ENCODE measurements at places on chromosomes 16 and 17. TPM values are rescaled to one million over a fixed set of nuclear protein-coding genes. Genes with fewer than 3 reads are reported as not detected.

DNA sequence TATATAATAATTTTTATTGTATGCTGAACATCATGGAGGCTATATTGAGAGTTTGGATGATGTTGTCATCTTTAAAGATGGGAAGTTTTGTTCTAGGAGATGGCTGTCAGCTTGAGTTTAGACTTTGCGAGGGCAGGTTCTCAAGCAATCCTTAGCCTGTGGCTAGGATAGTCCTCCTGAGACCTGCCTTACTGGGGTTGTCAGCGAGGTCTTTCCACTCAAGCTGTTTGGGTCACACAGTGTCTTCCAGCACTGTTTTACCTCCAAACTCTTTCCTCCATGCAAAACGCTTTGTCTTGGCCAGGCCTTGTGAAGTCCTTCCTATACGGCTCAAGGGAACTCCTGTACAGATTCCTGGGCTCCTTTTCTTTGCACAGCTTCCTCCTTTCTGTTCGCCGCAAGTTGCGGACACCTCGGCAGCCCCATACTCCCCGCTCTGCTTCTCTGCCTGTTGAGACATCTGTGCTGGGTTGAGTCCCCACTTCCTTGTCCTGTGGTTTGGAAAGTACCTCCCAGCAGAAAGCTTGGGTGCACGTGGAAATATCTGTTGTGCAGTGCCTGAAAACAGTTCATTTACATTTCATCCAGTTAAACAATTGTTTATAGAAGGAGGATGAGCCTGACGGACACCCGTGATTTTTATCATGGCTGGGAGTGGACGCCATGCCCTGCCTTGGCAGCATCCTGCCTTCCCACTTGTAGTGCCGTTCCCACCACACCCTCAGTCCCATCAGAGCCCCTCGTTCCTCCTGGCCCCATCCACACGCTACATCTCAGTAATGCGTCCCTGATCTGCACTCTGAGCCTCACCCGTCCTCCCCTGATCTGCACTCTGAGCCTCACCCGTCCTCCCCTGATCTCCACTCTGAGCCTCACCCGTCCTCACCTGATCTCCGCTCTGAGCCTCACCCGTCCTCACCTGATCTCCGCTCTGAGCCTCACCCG lies 55.0 kb upstream of the CBFA2T3 start:
- no peak overlapping the region for H3K27ac ChIP-seq
- no peaks in the 10 kb centered on the region for H3K36me3 ChIP-seq
- no peaks in the 10 kb centered on the region for H3K4me1 ChIP-seq
- H3K4me3 ChIP-seq = no peak overlapping the region
- DNase-seq = no peak
- H3K27me3 ChIP-seq = no peaks in the 10 kb centered on the region

Gene SLC7A6OS
- 15.6 TPM for total RNA-seq

Gene ASGR1
- 1.9 TPM for total RNA-seq

GRCh38 chr17:17508646-17509591 lies 12.7 kb upstream of the RASD1 start:
- H3K4me3 ChIP-seq = no peak overlapping the region
- H3K36me3 ChIP-seq = no peaks in the 10 kb centered on the region
- no peak for DNase-seq
- no peak overlapping the region for H3K27ac ChIP-seq

Gene MYADML2
- not detected for total RNA-seq

GRCh38 chr16:88768071-88768783 lies 16.8 kb downstream of the PIEZO1 start:
- H3K4me1 ChIP-seq = peaks cover 48% of the 10 kb centered on the region
- H3K4me3 ChIP-seq = peak overlapping the region; percentile 20
- H3K27ac ChIP-seq = no peak overlapping the region
- no peaks in the 10 kb centered on the region for H3K36me3 ChIP-seq
- H3K27me3 ChIP-seq = no peaks in the 10 kb centered on the region

GRCh38 chr16:66207139-66207882 lies 159.2 kb upstream of the CDH5 start:
- H3K36me3 ChIP-seq = no peaks in the 10 kb centered on the region
- H3K27ac ChIP-seq = no peak overlapping the region
- H3K4me1 ChIP-seq = no peaks in the 10 kb centered on the region
- no peak for DNase-seq

DNA sequence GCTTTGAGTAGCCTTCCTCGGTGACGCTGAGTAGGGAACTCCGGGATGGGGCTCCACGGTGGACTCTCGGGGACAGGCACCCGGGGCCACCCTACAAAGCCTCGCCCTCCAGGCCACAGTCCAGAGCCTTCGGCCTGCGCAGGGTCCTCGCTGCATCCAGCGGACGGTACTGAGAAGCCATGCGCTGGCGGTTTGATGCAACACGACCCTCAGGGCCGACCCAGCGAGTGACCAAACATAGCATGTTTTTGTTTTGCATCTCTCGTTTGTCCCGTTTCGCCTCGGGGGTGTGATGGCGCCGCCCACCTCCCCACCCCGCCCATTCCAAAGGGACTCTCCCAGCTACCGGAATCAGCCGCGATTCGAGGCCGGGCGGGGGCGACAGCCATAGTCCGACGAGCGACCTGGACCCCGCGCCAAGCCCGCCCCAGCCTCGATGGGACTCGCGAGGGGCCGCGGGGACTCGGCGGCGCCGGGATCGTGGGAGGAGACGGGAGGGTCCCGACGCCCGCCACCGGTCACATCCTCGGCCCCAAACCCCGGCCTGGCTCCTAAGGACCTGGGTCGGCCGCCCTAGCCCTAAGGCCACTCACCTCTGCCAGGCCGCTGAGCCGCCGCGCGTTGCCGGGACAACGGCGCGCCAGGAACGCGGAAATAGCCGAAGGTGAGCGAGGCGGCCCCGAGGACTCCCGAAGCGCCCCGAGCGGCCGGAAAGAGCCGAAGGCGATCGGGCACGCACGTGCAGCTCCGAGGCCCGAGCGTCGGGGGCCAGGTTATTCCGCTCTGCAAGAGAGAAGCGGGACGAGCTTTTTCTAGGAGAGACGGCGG lies 1.6 kb downstream of the IFT140 start:
- H3K4me1 ChIP-seq = peaks cover 30% of the 10 kb centered on the region
- DNase-seq = peak; percentile 64
- H3K36me3 ChIP-seq = no peaks in the 10 kb centered on the region
- H3K27me3 ChIP-seq = no peaks in the 10 kb centered on the region
- peak overlapping the region; percentile 77 for H3K27ac ChIP-seq

DNA sequence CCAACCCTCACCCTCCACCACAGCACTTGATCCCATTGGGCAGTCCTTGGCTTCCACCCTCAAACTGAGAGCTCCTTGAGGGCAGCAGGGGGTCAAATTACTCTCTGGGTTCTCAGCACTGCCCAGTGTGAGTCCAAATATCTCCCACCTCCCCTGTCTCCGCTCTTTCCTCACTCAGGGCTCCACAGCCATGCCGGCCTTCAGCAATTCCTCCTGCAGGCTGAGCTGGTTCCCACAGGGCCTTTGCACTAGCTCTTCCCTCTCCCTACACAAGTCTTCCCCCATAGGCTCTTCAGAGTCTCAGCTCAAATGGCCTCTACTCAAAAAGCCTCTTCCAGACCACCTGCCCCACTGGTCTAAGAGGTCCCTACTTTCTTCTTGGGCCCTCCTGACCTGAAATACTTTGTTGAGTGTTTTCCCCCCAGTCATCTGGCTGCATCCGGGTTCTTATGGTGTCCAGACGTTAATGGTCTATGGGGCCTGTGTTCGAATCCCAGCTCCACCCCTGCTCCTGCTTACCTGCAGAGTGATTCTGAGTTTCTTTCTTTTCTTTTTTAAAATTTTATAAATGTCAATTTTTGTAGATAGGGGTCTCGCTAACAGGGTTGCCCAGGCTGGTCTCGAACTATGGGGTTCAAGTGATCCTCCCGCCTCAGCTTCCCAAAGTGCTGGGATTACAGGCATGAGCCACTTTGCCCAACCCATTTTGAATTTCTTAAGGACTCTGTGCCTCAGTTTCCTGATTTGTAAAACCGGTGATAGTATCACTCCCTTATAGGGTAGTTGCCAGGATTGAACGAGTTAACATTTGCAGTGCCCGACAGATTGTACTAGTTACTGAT lies 973 bp upstream of the IL4R start:
- no peak for DNase-seq
- peak overlapping the region; percentile 89 for H3K27ac ChIP-seq
- H3K4me3 ChIP-seq = peak overlapping the region; percentile 81
- H3K36me3 ChIP-seq = no peaks in the 10 kb centered on the region
- H3K4me1 ChIP-seq = peaks cover 11% of the 10 kb centered on the region
- no peaks in the 10 kb centered on the region for H3K27me3 ChIP-seq

Gene ZNF594
- total RNA-seq = 8.4 TPM

Gene CLDN9
- total RNA-seq = not detected

- no peak overlapping the region for H3K4me3 ChIP-seq
- no peaks in the 10 kb centered on the region for H3K27me3 ChIP-seq
- no peak for DNase-seq
- H3K36me3 ChIP-seq = peaks cover 13% of the 10 kb centered on the region
Measured at GRCh38 chr16:89952551-89952950, 4.0 kb downstream of the DEF8 start.

Gene KATNB1
- 16.2 TPM for total RNA-seq

DNA sequence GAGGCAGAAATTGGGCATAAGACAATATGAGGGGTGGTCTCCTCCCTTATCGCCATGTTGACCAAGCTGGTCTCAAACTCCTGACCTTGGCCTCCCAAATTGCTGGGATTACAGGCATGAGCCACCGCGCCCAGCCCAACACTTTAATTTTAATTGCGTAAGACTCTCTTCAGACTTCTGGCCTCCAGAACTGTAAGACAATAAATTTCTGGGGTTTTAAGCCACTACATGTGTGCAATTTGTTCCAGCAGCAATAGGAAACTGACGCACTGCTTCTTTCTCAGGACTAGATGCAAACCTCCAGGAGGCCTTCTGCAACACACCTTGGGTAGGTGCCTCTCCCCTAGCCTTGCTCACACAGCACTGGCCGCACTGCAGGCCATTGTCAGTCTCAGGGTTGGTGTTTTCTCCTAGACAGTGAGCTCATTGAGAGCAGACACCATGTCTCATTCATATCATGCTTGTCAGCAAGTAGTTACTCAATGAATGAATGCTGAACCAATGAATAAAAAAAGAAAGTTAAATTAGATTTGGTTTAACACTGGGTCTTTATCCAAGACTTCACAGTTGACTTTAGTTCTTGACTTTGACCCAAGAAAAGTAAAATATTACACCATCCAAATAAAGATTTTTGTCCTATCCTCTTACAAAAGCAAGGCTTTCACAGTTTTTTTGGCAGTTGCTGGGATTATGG lies 5.5 kb upstream of the ACSF2 start:
- no peaks in the 10 kb centered on the region for H3K27me3 ChIP-seq
- H3K4me3 ChIP-seq = no peak overlapping the region
- peaks cover 8% of the 10 kb centered on the region for H3K4me1 ChIP-seq
- H3K36me3 ChIP-seq = no peaks in the 10 kb centered on the region

GRCh38 chr17:17137731-17138585 lies 68.2 kb downstream of the PLD6 start:
- H3K27me3 ChIP-seq = no peaks in the 10 kb centered on the region
- H3K27ac ChIP-seq = no peak overlapping the region
- H3K4me1 ChIP-seq = peaks cover 19% of the 10 kb centered on the region
- H3K4me3 ChIP-seq = no peak overlapping the region
- H3K36me3 ChIP-seq = peaks cover 49% of the 10 kb centered on the region

Gene ENKD1
- 15.4 TPM for total RNA-seq

DNA sequence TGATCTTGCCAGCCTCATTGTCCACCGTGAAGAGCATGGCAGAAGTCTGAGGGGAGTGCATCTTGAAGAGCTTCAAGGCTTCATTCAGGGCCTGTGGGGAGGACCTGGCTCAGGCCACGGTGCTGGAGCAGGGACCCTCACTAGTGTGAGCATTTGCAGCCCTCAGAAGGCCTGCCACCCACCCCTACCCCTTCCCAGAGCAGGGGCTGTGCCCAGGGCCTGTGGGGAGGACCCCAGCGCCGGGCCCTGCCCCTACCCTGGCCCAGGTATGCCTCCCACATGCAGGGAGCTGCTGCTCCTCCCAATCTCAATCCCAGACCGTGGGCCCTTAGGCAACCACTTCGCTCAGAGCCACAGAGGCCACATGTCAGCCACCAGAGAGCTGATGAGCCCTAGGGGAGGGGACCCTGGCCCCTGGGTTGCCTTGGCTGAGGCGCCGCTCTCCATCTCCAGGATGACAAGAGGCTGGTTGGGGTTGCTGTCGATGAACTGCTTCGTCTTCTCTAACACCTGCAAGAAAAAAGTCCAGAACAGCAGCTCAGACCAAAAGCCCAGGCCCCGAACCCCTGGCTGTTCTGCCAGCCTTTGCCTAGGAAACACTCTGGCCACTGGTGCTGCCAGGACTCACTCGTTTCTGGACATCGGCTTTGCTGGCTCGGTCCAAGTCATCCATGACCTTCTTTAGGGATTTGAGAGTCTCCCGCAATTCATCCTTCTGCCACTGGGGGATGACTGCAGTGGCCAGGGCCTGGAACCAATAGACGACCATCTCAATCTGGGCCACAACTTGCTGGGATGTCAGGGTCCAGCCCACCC lies 1.8 kb upstream of the EXOSC6 start:
- H3K27ac ChIP-seq = no peak overlapping the region
- H3K4me1 ChIP-seq = peaks cover 22% of the 10 kb centered on the region
- DNase-seq = no peak
- H3K36me3 ChIP-seq = peaks cover 51% of the 10 kb centered on the region
- H3K27me3 ChIP-seq = no peaks in the 10 kb centered on the region
- no peak overlapping the region for H3K4me3 ChIP-seq

DNA sequence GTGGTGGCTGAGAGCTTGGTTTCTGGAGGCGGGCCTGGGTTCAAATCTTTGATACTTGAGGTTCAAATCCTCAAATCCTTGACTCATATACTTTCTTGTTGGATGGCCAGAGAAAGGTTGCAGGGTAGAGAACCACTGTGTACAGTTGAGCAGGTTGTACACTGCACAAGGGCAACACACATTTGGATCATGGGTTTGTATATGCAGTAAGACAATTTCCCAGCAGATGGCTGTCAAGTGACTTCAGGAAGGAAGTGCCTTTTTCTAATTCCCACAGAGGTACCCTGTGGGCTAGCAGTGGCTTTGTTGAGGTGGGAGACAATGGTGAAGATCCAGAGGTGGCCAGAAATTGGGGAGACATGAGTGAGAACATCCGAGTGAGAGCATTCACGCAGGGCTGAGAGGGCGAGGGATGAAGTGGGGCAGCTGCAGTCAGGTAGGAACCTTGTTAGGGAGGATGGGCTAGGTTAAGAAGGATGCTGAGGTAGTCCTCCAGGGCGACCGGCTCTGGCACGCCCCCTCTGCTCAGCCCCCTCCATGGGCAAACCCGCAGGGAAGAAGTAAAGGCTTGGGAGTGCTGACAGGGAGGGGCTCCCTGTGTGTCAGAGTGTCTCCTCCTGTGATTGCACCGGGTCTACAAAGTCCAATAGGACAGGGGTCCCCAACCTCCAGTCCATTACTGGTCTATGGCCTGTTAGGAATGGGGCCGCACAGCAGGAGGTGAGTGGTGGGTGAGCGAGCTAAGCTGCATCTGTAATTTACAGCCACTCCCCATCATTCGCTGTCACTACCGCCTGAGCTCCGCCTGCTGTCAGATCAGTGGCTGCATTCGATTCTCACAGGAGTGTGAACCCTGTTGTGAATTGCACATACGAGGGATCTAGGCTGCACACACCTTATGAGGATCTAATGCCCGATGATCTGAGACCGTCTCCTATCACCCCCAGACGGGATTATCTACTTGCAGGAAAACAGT lies 2.7 kb downstream of the C16orf89 start:
- H3K4me1 ChIP-seq = no peaks in the 10 kb centered on the region
- no peaks in the 10 kb centered on the region for H3K36me3 ChIP-seq
- DNase-seq = no peak
- no peak overlapping the region for H3K4me3 ChIP-seq

Gene ANKFN1
- total RNA-seq = not detected

GRCh38 chr17:45889579-45889978 lies 4.8 kb upstream of the MAPT start:
- no peak for DNase-seq
- no peaks in the 10 kb centered on the region for H3K36me3 ChIP-seq
- no peaks in the 10 kb centered on the region for H3K27me3 ChIP-seq
- H3K4me1 ChIP-seq = peaks cover 5% of the 10 kb centered on the region
- no peak overlapping the region for H3K27ac ChIP-seq

GRCh38 chr17:37828651-37829124 lies 83.8 kb upstream of the HNF1B start:
- H3K4me1 ChIP-seq = no peaks in the 10 kb centered on the region
- H3K27me3 ChIP-seq = no peaks in the 10 kb centered on the region
- H3K4me3 ChIP-seq = no peak overlapping the region
- DNase-seq = no peak

All from thoracic aorta (tissue), 2 donors.